Omental fat pad (tissue), 4 donors: ENCODE measurements at places on chromosomes 5 and 9. TPM values are rescaled to one million over a fixed set of nuclear protein-coding genes. Genes with fewer than 3 reads are reported as not detected.

The GRXCR2 gene
- not detected for total RNA-seq

The RORB gene
- 2.8 TPM for total RNA-seq

The RASGRF2 gene
- 22.9 TPM for total RNA-seq

- no peak for DNase-seq
These were observed 315.2 kb upstream of the DMAC1 start for GRCh38 chr9:8114826-8115225.

- DNase-seq = no peak
These were observed 556 bp downstream of the PCDHGC3 start for GRCh38 chr5:141476132-141476911.

GRCh38 chr5:160390787-160391696 lies 8.8 kb downstream of the FAM200C start:
- DNase-seq = no peak

- no peak for DNase-seq
These were observed 9.6 kb downstream of the ACSL6 start for GRCh38 chr5:132001647-132002561.

DNA sequence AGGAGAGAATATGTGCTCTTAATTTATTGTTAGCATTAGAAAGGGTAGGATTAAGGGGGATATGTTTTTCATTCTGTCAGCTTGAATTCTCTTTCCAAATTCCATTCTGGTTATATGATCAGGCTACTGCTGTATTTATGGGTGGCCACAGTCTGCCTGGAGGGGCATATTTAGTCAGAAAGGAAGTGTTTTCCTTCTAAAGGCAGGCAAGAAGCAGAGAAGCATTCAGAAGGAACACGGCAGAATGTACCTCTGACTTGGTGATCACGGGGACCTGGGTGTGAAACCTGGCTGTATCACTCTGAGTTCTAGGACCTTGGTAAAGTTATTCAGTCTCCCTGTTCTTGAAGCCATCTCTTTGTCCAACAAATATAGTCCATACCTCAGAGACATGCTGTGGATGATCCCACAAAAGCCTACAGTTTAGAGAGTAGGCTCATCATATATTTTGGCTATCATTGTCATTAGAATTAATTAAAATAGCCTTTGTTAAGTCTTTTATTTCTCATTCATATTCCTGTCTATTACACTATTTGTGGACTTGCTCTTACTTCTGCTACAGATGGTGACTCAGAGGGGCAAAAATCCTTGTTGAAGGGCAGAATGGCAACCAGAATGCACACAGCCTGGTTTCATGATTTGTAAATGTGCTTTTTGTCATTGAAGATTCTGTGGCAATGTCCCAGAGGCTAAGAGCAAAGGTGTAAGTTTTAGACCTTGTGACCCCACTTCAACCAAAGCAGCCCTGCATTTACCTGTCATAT lies 2.7 kb downstream of the TNC start:
- no peak for DNase-seq

DNA sequence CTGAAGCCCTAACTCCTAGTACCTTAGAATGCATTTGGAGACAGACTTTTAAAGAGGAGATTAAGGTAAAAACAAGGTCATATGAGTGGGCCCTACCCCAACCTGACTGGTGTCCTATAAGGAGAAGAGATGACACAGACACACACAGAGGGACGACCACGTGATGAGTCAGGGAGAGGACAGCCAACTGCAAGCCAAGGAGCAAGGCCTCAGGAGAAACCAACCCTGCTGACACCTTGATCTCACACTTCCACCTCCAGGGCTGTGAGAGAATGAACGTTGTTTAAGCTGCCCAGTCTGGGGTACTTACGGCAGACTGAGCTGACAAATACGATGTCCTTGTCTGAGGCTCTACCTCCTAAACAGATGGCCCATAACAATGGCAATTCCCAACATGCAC lies 93.6 kb downstream of the ROR2 start:
- no peak for DNase-seq

DNA sequence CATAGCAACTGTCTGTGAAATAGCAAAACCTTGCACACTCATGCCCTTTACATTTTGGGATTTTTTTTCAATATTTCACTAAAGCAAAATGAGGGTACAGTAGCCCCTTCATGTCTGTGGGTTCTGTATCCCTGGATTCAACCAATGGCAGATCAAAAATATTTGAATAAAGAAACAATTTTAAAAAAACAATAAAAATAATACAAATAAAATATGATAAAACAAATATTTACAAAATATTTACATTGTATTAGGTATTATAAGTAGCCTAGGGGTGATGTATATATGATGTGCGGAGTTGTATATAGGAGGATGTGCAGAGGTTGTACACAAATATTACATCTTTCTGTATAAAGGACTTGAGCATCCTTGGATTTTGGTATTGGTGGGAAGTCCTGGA lies 67.3 kb upstream of the CDH10 start:
- no peak for DNase-seq

DNA sequence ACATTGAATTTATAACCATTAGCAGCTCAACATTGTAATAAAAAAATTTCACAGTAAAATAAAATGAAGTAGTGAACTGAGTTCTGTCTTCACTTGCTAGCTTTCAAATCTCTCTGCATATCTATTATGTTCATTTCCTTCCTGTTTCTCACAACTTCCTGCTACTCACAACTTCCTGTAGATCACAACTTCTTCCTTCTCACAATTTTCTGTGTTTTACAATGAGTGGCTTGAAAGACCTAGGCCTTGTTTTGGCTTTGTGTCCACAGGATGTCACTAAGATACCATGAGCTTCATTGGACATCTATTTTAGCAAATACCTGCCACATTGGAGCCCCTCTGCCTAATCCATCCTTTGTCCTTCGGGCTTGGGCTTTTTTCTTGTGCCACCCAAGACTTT lies 480.3 kb upstream of the ADAMTS16 start:
- no peak for DNase-seq

- DNase-seq = no peak
These were observed 10.0 kb upstream of the CAST start for GRCh38 chr5:96651948-96652753.

DNA sequence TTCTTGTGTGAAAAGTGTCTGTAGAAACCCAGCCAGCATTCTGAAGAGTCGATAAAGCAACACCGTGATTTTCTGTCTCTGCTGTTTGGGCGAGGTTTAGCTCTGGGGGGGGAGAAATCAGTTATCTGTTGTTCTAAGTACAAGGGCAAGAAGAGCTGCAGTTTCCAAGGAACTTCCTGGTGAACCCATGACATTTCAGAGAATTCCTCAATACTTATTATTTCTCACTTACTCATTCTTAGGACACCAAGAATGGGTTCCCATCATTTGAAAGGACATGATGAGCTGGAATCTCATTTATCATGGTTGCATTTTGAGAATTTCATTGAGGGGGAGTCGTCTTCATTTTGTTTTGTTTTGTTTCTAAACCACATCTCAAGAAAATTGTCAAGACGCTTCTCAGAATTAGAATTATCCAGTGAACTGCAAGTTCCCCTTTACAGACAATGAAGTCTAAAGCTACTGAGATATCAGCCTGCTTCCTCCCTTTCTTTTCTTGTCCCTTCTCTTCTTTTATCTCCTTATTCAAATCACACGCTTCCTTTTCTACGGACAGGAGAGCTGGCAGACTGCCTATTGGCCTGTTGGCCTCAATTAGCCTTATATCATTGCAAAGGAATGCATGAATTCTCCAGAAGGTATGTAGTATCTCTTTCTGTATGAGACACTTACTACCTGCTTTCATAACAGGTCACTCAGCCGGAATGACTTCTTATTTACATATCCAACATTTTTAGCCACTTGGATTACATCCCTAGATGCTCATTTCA lies 53.7 kb downstream of the ZNF462 start:
- DNase-seq = no peak
